ENCODE measurements at places on chromosomes 4 and X. TPM values are rescaled to one million over a fixed set of nuclear protein-coding genes. Genes with fewer than 3 reads are reported as not detected.

GRCh38 chr4:2080429-2081300, 21.5 kb downstream of the NAT8L start:
- no peak for DNase-seq

GRCh38 chrX:110211340-110211739, 106.5 kb downstream of the AMMECR1 start:
- no peak for DNase-seq

DNA sequence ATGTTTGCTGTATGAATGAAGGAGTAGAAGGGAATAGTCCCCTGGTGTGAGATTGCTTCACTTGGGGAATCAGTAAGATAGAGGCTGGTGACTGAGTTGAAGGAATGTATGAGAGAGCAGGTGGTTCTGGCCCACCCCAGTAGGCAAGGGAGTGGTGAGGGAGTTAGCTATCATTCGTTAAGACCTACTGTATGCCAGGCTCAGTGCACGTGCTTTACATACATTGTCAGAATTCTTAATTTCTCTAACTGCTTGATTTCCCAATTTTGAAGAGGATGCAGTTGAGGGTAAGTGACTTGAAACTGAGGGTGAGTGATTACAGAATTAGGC, 700 bp downstream of the VMA21 start:
- no peak for DNase-seq

RAB40AL gene
- not detected for polyA plus RNA-seq

XK gene
- polyA plus RNA-seq, result 1.1 TPM

RBM47 gene
- 73.9 TPM for polyA plus RNA-seq

DNA sequence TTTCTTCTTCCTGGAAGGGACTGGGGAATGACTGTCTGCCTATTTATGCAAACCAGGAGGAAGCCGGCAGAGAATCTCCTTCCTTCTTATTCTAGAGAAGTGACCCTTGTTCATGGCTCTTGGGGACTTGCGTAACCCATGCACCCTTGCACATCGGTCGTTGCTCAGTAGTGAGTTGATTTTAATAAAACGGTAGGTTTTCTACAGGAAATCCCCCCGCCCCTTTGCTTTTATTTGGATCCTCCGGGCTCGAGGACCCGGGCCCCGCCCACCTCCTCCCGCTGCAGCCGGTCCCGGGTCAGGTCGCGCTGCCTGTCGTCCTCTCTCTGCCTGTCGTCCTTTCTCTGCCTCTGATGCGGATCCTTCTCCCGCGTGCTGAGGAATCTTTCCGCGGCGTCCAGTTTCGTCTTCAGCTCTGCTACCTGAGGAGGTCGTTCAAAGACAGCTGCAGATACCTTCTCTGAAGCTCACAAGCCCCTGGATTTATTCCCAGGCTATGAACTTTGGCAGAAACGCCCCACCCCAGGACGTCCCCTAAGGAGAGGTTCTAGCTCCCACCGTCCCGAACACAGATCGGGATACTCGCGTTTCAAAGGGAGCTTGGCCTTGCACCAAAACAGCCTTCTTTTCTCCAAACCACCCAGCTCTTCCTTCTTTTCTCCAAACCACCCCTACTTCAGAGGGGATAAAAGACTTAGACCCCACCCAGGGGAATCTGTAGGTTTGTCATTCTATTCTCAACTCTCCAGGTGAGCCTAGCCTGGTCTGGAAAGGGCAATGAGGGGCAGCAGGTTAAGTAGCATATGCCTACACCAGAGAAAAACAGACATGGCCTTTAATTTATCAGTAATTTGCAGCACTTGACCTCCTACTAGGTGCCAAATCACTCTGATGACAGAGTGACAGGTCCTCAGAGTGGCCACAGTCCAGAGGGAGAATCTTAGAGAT, 7.0 kb downstream of the TNIP3 start:
- DNase-seq, result peak; percentile 30

GRCh38 chrX:38804432-38804681, 3.1 kb downstream of the MID1IP1 start:
- DNase-seq, result no peak

NPNT gene
- 176 TPM for polyA plus RNA-seq

DNA sequence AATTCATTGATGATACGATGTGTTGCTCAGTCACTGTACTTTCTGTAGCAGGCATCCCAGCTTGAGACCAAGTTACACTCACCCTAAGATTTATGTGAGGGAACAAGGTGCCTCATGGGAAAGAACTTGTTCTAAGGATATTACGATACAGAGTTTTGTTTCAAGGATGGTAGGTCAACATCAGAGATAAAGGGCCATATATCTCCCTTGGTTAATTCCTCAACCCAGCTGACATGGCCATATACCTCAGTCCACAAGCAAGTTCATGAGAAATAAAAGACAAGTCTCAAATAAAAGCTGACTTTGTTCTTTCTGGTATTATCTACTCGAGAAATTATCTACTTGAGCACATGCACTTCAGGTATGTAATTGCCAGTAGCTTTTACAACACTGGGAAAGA, 1535.9 kb upstream of the IGFBP7 start:
- no peak for DNase-seq

- no peak for DNase-seq
Observed at GRCh38 chr4:168587411-168588125, 90.7 kb downstream of the PALLD start.

- no peak for DNase-seq
Observed at GRCh38 chr4:151198748-151199147, 78.2 kb upstream of the PRSS48 start.

DNA sequence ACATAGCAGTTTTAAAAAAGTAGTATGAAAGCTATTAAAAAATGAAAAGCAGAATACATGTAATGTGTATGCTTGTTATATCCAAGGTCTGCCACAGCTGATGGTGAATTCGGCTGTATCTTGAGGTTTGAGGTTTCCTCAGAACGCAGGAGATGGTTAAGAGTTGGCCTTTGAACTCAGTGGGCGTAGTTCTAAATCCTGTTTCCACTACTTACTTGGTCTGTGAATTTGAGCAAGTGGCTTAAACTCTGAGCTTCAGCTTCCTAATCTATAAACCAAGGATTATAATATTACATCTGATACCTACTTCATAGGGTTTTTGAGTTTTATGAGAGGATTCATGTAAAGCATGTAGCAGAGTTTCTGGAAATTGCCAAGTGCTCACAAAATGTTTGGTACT, 125.2 kb downstream of the STIM2 start:
- no peak for DNase-seq

DNA sequence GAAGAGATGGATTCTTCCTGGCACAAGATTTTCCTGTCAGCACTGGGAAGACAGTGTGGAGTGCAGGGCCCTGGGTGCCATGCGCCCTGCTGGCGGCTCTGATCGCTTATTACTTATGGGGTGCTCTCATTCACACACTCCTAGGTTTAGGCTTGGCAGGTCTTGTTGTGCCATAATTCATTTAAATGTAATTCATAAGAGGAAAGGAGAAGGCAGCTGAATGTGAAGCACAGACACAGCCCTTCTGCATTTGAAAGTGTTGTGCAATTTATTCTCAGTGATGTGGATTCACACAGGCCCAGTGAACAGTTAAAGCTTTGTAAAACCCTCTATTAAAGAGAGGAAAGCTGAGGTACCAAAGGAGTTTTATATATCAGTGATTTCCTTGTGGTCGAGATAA, 249.7 kb downstream of the C4orf33 start:
- no peak for DNase-seq

SAT1 gene
- 321 TPM for polyA plus RNA-seq

GRCh38 chrX:25733148-25733547, 405.0 kb upstream of the MAGEB18 start:
- DNase-seq, result no peak

GRCh38 chrX:100447655-100448397, 37.8 kb upstream of the PCDH19 start:
- DNase-seq, result peak; percentile 11

DNA sequence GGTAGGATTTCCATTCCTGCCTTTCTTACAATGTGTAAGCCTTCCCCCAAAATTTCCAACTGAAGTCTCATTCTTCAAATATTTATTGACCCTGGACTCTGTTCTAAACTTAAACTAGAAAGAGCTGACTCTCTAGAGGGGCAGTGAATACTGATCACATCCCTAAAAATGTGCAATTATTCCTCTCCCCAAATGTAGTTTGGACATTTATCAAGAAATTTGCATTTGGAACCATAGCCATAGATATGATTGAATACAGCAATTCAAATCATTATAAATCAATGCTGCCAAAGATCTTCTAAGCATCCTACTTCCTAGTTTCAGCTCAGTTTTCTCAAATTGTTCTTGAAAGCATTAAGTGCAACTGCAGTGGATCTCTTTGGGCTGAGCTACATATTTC, 525.7 kb downstream of the RAB28 start:
- DNase-seq, result no peak

VCX3A gene
- polyA plus RNA-seq, result 0.20 TPM

DNA sequence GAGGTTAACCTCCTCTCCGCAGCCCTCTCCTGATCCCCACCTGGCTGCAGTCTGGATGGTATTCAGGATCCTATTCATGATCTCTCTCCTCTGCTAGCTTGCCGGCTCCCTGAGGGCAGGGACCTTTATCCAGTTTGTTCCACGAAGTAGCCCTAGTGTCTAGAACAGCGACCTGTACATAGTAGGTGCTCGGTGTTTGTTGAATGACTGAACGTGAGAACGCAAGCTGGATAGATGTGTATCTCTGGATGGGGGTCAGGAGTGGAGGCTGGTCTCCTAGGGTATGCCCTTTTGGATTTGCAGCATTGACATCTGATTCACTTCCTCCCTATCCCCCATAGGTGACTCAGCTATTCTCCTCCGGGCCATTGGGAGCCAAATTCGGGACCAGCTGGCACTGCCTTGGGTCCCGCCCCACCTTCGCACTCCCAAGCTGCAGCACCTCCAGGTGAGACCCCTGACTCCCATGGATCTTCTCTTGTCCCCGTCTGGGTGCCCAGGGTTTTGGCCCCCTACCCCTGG, 7.3 kb downstream of the CCDC22 start:
- no peak for DNase-seq

DNA sequence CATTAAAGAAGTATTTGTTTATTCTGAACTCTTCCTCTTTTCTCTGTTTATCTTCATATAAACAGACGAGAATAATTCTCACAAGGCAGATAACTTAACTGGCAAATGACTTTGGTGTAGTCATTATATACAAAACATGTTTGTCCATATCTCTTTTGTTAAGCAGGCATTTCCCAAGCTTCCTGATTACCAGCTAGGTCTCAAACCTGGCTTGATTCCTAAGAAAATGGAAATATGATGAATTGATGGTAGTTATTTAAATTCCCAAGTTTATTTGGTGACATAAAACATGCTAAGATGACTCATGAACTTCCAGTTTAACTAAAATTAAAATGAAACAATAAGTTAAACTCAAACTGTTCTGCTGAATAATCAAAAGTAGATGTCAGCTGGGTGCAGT, 96.8 kb downstream of the ARSJ start:
- DNase-seq, result no peak
